ENCODE measurements at places on chromosomes 7 and 10.

- no peak for DNase-seq
Measured at GRCh38 chr7:147197006-147197405, 1080.4 kb downstream of the CNTNAP2 start.

DNA sequence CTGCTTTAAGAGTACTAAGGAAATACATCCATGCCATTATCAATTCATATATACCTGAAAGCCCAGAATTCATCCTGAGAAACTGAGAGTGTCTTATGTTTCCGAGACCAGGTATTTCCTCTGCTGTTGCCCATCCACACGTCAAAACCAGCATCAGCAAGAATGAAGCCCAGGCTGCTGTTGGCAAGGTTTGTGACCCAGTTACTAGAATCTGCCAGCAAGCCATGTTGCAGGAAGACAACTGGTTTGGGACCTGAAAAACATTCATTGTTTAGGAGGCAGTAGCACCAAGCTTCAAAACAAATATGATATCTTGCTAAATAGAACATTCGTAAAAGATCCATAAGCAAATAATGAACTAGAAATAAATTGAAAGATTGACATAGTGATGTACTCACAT, 21.0 kb upstream of the CH25H start:
- DNase-seq: no peak

- DNase-seq: no peak
Measured at GRCh38 chr10:12358863-12359564, 9.7 kb downstream of the CAMK1D start.

- DNase-seq: no peak
Measured at GRCh38 chr10:53115660-53116059, 343.1 kb upstream of the MBL2 start.

Measured in kidney capillary endothelial cell (primary cell).